ENCODE measurements at places on chromosomes 6 and 20. TPM values are rescaled to one million over a fixed set of nuclear protein-coding genes. Genes with fewer than 3 reads are reported as not detected.

EDN1 gene
- 2.7 TPM for polyA plus RNA-seq

DNA sequence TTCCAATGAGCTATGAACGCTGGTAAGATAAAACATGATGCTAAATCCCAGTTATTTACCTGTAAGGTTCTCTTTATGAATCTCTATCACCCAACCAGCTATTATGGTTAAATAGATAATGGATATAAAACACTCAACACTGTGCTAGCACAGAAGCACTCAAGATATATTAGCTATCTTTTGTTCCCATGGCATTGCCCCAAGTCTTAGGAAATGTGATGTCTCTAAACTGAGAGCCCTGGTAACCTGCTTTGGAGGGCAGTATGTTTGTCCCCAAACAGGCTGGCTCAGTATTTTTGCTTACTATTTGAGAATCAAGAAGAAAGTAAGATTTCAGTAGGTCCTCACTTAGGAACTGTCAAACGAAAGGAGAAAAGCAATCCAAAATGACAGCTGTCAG, 90.5 kb downstream of the BTBD9 start:
- no peak for DNase-seq

- no peak for DNase-seq
Observed at GRCh38 chr20:33154252-33154651, 13.7 kb upstream of the BPIFA2 start.

DNA sequence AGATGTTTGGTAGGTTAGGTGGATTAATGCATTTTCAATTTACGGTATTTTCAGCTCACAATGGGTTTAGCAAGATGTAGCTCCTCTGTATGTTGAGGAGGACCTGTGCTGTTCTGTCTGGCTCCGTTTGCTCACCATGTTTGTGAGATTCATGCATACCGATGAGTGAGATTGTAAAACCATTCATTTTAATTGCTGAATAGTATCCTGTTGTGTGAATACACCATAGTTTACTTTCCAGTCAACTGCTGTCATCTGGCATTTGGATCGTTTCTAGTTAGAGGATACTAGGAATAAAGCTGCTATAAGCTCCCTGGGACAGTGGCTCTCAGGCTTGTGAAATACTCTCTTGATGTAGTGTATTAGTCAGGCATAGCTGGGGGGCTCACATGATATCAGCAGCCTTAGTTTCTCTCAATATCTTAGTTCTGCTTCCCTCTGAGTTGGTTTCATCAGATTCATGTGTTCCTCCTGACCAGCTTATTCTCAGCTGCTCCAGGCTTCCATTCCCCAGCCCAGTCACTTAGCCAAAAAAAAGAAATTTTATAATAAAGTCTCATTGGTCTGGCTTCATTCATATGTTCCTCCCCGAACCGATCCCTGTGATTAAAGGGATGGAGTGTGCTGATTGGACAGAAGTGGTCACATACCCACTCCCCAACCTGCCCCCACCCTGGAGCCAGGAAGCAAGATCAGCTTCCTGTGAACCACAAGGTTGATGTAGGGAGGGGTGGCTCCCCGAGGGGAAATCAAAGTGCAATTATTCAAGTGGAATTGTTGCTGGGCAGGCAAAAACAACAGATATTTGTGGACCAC, 10.9 kb upstream of the B4GALT5 start:
- peak; percentile 76 for DNase-seq

DNA sequence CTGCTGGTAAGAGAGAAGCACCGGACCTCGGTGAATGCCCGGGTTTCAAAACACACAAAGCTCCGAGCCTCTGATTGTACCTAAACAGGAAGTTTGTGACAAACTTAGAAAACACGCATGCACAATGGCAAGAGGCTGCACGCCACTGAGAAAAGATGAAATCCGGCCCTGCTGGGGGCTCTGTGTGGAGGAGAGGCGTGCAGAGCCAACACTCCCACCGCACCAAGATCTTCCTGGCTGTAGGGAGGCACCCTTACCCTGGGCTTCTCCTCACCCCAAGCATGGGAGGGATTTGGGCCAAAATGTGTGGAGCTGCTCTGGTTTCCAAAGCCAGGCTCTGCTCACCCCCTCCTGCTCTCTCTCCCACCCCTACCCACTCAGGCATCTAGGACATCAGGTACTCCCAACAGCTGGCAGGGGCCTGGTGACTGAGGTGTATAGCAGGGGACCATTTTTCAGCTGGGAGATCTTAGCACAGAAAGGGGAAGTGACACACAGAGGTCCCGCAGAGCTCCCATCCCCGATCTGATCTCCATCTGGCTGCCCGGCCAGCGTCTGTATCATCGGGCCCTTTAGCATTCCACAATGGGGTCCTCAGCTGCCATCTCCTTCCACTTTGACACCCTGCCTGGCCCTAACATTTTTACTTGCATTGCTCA, 84.2 kb downstream of the TRERF1 start:
- DNase-seq, result no peak

Data from muscle of back (tissue), 13 donors.